NCI-H226 (cell line): ENCODE measurements at places on chromosomes 6 and 20.

- DNase-seq = no peak
These were observed 8.6 kb downstream of the AARS2 start for GRCh38 chr6:44304282-44305199.

DNA sequence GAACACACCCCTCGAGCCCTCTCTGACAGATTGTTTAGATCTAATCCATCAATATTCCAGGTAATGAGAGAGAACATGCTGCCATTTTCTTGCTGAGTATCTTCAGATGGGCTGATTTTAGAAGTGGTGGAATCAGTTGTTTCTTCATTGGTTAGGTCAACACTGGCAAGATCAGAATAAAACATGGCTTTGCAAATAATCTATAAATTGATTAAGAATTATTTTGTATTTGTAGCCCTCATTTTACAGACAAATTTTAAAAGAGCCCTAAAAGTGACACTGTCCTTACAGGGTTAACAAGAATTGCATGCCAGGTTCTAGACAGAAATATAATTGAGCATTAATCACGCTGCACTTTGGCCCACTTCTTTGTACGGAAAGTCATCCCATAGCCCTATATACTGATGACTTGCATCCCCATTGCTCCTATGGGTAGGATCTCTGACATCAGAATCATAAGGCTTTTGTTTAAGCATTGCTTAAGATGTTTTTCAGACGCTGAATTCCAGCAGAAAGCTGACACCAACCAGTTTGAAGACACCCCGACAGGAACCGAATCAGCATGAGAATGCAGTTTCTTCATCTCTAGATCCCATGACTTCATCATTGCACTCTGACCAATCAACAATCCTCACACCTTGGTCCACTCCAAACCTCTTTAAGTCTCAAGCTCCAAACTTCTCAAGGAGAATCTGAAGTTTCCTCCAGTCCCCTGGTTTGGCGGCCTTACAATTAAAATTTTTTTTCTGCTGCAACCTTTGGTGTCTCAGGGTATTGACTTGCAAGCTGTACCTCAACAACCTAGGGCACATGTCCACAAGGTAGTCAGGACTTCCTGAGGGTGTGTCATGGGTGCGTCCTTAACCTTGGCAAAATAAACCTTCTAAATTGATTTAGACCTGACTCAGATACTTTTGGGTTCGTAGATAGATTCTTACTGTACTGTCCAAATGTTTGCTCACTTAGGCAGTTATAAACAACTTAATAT lies 7.8 kb downstream of the TDP2 start:
- peak; percentile 31 for DNase-seq

DNA sequence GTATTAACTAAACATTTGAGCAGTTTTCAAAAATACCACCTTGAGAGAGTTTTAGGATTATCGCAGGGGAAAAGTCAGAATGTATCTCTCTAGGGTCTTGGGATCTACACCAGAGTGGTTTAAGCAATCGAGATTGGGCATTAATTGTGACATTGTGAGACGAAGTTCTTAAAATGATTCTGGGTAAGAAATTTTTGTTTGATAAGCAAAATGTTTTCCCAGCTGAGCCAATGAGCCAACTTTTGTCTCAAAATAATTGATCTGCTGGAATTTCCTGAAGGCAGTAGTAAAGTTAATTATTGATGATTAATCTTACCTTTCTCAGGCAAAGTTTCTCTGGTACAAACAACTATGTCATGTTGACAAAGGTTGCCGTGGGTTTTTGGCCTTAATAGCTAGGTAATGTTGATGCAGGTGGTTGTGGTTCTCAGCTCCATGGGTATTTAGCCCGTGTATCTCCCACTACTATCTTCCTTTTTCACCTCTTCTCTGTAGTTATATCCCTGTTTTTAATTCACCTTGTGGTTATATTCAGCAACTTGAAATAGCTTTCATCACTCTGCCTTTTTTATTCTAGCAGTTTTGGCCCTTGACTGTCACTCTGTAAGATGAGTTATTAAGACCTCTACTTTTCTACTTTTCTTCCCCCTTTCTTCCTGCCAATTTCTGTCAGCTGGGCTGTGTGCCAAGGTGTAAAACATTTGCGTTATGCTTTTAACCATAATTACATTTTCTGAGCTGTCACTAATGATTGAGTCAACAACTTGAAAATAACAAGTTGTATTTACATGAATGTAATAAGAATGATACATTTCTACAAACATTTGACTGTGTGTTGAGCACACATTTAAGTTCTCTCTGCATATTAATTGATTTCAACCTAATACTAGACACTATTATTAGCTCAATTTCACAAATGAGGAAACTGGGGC lies 368.3 kb upstream of the BTBD3 start:
- no peak for DNase-seq

- DNase-seq = peak; percentile 36
These were observed 7.8 kb downstream of the NAA20 start for GRCh38 chr20:20024942-20025341.

DNA sequence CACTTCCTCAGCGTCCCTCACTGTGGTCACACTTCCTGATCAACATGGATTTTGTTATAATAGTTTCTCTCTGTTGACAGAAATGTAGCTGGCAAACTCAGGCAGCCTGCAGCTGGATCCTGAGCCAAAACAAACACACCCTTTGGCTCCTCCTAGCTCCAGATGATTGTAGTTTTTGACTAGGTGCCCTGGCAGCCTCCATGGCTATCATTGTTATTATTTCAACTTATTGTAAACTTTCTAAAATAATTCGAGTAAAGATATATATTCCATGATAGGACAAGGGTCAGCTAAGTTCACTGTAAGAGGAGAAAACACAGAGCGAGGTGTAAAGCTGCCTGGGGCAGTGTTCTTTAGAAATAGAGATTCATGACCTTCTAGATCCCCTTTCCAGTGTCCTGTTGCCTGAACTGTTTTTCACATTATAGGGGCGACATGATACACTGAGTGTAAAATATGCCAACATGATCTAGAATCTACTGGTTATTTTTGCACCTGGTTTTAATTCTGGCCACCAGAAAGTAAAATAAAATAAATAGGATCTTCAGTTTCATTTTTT lies 98.2 kb upstream of the HDGFL1 start:
- peak; percentile 32 for DNase-seq

GRCh38 chr6:43946641-43947363 lies 176.8 kb downstream of the VEGFA start:
- DNase-seq = no peak

DNA sequence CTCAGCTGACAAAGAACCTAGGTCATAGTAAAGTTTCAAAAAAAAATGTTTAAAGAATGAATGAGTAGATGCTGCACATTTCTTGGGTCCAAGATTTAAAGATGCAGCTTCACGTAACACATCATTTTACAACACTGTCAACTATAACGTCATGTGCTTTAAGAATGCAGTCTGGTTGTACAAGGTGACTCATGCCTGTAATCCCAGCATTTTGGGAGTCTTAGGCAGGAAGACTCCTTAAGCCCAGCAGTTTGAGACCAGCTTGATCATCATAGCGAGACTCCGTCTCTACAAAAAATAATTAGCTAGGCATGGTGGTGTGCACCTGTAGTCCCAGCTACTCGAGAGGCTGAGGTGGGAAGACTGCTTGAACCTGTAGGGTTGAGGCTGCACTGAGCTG lies 21.9 kb downstream of the SLC17A5 start:
- DNase-seq = peak; percentile 38

- DNase-seq = peak; percentile 74
These were observed 69.7 kb upstream of the TBC1D7 start for GRCh38 chr6:13398069-13398381.

GRCh38 chr20:53081916-53082863 lies 110.0 kb downstream of the TSHZ2 start:
- no peak for DNase-seq

- no peak for DNase-seq
These were observed 1.5 kb downstream of the FAM162B start for GRCh38 chr6:116763906-116764628.

DNA sequence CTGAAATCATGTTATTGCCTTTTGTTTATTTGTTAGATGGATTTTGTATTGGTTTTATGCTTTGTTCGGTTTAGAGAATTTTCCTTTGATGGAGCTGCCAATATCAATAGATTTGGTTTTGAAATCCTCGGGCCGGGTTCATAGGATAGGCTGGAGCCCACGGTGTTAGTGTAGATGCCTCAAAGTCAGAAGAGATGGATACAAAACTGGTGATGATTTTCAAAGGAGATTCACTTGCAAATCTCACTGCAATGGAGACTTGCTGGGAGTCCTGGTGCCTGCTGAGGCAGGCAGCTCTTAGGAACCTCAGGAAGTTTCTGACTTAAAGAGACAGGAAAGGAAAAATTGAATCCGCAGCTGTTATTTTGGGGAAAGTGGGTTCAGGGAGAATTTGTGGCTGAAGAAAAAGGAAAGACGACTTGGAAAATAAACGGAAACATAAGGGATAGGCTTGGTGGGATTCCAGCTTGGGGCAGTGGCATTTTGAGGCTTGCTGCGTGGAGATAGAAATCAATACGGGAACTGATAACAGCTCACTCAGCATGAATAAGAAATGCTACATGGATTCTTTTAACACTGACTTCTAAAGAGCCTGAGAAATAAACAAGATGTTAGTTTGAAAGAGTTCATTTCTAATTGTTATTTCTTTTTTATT lies 241.6 kb downstream of the PHACTR1 start:
- DNase-seq = no peak

- DNase-seq = peak; percentile 74
These were observed 69.9 kb upstream of the DDR1 start for GRCh38 chr6:30814146-30815040.

GRCh38 chr6:89308525-89309395 lies 6.3 kb downstream of the GABRR2 start:
- no peak for DNase-seq

DNA sequence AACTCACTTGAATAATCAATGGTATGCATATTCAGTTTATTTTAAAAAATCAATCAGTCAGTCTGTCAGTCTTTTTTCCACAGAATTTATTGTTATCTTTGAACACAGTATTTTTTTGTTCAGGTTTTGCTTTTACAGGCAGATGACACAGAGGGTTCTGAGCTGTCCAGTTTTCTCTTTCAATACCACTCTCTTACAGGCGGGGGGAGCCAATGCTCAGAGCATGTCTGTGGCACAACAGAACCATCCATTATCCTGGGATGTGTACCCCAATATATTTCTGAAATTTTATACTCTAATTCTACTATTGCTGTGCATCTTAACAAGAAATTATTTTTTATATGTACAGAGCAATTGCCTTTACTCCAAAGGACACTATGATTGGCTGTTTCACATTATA lies 21.2 kb downstream of the ROS1 start:
- no peak for DNase-seq

GRCh38 chr20:46056970-46057855 lies 28.2 kb downstream of the SLC12A5 start:
- no peak for DNase-seq

DNA sequence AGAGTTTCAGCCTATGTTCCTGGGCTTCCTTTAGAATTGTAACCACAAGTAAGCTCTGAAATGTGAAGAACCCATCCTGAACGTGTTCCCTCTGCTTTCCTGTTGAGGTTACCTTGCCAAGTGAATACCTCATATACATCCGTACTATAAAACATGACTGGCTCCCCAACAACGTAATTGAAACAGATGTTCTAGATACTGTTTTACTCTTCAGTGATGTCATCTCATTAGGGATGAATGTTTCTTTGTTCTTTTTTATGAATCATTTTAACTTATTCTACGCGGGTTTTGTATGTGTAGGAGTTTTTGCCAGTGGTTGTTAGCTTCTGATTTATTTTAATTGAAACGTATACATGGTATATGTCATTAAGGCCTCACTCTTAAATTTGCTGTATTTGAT lies 166.8 kb downstream of the SAMD5 start:
- no peak for DNase-seq

- DNase-seq = no peak
These were observed 27.4 kb downstream of the EPHA7 start for GRCh38 chr6:93391965-93392364.
